ENCODE measurements at places on chromosomes 12 and 14.

- no peak for DNase-seq
These were observed 491 bp downstream of the WDR20 start for GRCh38 chr14:102140027-102140749.

- no peak for DNase-seq
These were observed 567 bp downstream of the FUT8 start for GRCh38 chr14:65412856-65413738.

- DNase-seq = no peak
These were observed 18.4 kb upstream of the RNU6-7 start for GRCh38 chr14:32183151-32184058.

GRCh38 chr12:45304514-45305178 lies 88.8 kb downstream of the ANO6 start:
- DNase-seq = no peak

- DNase-seq = no peak
These were observed 218.9 kb downstream of the ADAMTS20 start for GRCh38 chr12:43332977-43333640.

DNA sequence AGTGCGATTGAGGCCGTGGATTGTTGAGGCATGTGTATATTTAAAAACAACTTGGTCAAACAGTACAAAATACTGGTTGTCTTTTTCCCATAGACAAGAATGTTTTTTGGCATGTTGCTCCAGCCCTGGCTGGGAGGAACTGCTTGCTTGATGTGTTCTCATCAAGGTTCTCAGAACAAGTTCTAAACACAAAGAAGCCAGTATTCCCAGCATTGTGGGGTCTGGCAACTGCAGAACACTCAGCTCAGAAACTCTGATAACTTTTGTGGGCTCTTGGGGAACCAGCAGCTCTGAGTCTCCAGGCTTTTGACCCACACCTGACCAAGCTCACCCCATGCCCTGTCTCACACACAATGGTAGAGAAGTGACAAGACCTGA lies 27.1 kb upstream of the DICER1 start:
- no peak for DNase-seq

- no peak for DNase-seq
These were observed 5.5 kb upstream of the NXPH4 start for GRCh38 chr12:57210926-57211692.

- no peak for DNase-seq
These were observed 1.1 kb downstream of the ALX1 start for GRCh38 chr12:85280984-85281630.

DNA sequence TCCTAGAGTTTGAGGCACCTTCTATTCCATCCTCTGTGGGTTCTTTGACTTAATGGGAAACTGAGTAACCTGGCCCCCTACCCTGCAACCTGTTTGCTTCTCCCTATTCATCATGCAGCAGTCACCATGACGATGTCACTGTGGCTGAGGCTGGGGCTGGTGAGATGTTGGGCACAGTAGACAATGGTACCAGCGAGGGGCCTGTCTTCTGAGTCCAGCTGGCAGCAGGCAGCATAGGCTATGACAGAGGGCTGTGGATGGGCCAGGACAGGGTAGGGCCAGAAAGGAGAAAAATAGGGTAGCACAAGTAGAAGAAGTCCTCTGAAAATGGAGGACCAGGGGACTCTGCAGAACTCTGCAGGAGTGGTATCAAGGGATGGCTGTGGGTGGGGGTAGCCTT lies 2.0 kb downstream of the CIROP start:
- DNase-seq = no peak

GRCh38 chr14:104576232-104576969 lies 3.2 kb upstream of the C14orf180 start:
- no peak for DNase-seq

GRCh38 chr14:100736269-100737180 lies 9.8 kb downstream of the DLK1 start:
- no peak for DNase-seq

DNA sequence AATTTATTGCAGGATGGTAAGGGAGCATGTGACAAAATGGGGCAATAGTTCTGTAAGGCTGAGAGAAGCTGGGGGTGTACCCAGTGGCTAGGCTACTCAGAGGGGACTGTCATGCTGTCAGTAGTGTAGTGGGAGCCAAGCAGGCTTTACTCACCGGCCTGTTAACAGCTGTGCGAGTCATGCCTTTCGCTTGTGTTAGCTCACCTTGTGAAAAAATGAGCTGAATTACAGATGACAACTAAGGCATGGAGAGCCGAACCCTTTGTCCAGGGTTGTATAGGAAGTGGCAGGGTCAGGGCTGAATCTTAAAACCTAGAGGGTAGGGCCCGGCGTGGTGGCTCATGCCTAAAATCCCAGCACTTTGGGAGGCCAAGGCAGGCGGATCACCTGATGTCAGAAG lies 37.9 kb downstream of the SH2B3 start:
- no peak for DNase-seq

GRCh38 chr12:6773590-6774351 lies 1.5 kb downstream of the LAG3 start:
- DNase-seq = no peak

DNA sequence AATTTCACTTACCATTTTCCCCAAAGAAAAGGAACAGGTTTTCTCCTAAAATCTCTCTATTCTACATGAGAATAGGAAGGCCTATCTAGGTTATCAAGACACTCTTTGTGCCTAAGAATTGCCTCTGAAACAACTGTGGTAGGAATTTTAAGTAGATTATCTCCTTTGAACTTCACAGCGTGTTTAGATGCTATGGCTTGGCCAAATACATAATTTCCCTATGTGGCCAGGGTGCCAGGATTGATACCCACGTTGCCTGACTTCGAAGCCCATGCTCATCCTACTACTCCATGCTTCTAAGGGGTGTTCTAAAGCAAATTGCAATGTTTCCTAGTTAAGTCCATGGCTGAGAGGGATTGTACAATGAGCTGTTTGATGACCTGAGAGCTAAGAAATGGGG lies 241.5 kb upstream of the FBXO33 start:
- no peak for DNase-seq

GRCh38 chr14:33734387-33734786 lies 216.5 kb downstream of the EGLN3 start:
- DNase-seq = no peak

DNA sequence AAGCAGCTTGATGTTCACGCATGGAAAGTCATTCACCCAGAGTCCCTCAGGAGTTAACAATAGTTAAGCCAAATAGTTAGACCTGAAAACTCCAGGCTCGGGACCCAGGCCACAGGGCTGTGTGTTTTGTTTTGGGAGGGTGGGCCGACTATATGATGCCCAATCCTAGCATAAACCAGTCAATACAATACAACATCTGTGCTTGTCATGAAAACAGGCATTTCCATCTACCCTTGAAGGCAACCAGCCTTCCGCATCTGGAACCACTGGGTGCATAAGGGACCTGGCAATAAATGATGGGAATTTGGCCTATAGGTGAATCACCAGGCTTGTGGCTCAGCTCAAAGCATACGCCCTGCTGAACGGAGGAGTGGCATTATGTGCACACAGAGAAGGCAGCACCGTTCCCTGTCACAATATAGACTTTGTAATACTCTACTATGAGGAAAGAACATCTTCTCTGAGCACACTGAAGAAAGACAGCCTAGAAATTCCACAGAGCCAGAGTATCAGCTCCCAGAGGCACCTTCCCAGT lies 91.0 kb upstream of the FOXN3 start:
- no peak for DNase-seq

DNA sequence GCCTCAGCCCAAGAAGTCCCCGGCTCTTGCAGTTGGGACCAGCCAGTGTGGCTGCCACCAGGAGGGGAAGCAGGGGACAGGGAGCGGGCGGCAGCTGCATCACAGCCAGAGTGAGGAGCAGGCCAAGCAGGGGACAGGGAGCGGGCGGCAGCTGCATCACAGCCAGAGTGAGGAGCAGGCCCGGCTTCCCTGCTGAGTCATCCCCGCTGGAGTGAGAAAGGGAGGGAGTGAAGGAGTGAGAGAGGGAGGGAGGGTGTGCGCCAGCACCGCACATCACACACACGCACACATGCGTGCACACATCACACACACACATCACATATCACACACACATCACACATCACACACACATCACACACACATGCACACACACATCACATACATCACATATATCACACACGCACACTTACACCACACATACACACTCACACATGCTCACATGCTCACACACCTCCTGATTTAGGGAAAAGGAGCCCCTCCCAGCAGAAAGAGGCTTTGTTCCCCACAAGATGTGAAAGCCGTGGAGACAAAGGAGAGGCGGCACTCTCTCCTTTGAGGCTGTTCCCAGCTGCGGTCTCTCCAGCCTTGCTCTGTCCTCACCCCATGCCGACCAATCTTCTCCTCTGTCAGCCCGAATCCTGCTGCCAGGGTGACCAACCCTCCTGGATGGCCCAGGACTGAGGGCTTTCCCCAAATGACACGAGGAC lies 16.7 kb upstream of the ZDHHC22 start:
- no peak for DNase-seq

DNA sequence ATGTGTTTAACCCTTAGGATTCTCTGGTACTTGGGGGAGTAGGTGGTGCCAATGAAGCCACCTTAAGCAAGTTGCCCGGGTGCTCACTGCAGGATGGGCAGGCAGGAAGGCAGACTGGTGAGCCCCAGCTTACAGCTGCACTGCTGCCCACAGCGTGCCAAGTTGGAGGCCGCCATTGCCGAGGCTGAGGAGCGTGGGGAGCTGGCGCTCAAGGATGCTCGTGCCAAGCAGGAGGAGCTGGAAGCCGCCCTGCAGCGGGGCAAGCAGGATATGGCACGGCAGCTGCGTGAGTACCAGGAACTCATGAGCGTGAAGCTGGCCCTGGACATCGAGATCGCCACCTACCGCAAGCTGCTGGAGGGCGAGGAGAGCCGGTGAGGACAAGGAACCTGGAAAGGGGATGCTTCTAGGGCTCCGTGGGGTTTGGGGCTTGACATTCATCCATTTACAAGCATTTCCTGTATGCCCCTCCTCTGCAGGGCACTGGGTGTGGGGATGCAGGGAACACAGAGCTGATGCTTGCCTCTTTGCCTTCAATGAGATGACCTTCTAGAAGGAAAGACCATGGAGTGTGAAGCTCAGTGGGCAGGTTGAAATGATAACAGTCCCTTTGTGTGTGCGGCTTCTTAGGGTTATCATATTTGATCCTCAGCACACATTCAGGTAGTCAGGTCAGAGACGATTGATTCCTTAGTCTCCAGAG lies 12.4 kb downstream of the KRT7 start:
- no peak for DNase-seq

GRCh38 chr14:104290058-104290667 lies 151.8 kb downstream of the KIF26A start:
- no peak for DNase-seq

- no peak for DNase-seq
These were observed 10.0 kb upstream of the CLEC7A start for GRCh38 chr12:10140001-10140400.

DNA sequence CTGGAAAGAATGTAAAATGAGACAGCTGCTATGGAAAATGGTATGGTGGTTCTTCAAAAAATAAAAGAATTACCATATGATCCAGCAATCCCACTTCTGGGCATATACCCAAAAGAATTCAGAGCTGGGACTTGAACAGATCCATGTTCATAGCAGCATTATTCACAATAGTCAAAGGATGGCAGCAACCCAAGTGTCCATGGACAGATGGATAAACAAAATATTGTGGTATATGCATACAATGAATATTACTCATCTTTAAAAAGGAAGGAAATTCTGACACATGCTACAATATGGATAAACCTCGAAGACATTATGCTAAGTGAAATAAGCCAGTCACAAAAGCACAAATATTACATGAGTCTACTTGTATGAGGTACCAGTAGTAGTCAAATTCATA lies 9.1 kb downstream of the RAB2B start:
- no peak for DNase-seq

DNA sequence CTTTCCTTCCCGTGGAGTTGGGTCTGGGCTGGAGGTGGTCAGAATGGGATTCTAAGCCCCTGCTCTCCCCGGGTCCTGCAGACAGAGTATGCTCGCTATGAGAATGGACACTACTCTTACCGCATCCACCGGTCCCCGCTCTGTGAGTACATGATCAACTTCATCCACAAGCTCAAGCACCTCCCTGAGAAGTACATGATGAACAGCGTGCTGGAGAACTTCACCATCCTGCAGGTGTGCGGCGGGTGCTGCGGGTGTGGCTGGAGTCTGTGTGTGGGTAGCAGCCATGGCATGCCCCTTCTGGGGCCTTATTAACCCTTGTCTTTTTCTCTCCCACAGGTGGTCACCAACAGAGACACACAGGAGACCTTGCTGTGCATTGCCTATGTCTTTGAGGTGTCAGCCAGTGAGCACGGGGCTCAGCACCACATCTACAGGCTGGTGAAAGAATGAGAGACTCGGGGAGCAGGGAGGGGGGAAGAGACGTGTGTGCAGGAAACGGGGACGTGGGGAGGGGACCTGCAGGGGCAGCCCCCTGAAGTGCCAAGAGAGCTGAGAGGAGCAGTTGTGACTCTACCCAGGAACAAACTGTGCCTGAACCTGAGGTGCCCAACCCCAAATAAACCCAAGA lies 37.0 kb upstream of the TSPAN9 start:
- no peak for DNase-seq

DNA sequence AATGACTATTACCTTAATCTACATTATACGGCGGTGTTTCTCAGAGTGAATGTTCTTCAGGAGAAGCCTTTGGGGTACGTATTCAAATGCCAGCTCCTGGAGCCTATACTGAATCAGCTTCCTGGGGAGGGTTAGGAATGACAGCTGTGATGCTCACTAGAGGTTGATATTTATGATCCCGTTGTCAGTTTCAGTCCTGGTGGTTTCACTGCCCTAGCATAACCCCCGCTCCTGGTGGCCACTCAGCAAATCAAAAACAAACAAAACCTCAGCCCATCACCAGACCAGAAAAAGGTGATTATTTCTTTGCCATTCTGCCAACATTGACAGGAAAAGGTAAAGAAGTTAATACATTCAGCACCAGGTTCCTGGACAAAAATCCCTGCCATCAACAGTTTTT lies 136.5 kb upstream of the CRY1 start:
- no peak for DNase-seq

DNA sequence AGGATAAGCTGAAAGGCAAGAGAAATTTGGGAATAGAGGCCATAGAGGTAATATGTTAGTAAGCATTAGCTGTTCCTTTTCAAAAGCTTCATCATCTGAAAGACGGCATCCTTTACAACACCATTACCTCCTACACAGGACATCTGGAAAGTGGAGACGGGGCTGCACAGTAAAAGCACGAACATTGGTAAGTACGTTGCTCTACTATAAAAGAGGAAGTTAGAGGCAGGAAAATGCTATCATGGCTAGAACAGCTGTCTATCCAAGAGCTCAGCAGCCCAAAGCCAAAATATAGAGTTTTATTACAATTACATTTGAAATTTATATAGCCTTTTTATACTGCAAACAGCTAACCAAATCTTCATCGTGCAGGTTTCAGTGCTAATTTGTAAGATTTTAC lies 172.3 kb upstream of the GRIP1 start:
- no peak for DNase-seq

- DNase-seq = no peak
These were observed 12.5 kb downstream of the PCNX1 start for GRCh38 chr14:70919774-70920173.

Measured in NCI-H774 (cell line).